ENCODE measurements at places on chromosomes 16 and 17. TPM values are rescaled to one million over a fixed set of nuclear protein-coding genes. Genes with fewer than 3 reads are reported as not detected.

PNMT gene
- total RNA-seq = 0.64 TPM

LRRC75A gene
- 0.41 TPM for total RNA-seq

LGALS9B gene
- total RNA-seq = not detected

KRT12 gene
- total RNA-seq = not detected

PDILT gene
- total RNA-seq = not detected

TP53TG3F gene
- total RNA-seq = not detected

STH gene
- not detected for total RNA-seq

SPNS3 gene
- total RNA-seq = 4.4 TPM

CHD9 gene
- 15.9 TPM for total RNA-seq

OTOA gene
- total RNA-seq = 0.12 TPM

STAC2 gene
- not detected for total RNA-seq

PRSS33 gene
- total RNA-seq = not detected

WFDC1 gene
- not detected for total RNA-seq

HNF1B gene
- 0.14 TPM for total RNA-seq

OR1F1 gene
- total RNA-seq = not detected

PYDC1 gene
- not detected for total RNA-seq

ARL5C gene
- 0.25 TPM for total RNA-seq

GINS2 gene
- 73.6 TPM for total RNA-seq

CLEC3A gene
- total RNA-seq = not detected

FBXL16 gene
- 2.8 TPM for total RNA-seq

KDM8 gene
- 10.8 TPM for total RNA-seq

SCGB1C2 gene
- not detected for total RNA-seq

PRAC1 gene
- not detected for total RNA-seq

STX1B gene
- total RNA-seq = 0.87 TPM

PSMC3IP gene
- 24.7 TPM for total RNA-seq

MFSD6L gene
- 0.62 TPM for total RNA-seq

MMP15 gene
- 0.76 TPM for total RNA-seq

KRT32 gene
- total RNA-seq = not detected

BRICD5 gene
- 10.3 TPM for total RNA-seq

SLC22A31 gene
- total RNA-seq = 1.6 TPM

SYCE1L gene
- 8.5 TPM for total RNA-seq

TP53TG3B gene
- not detected for total RNA-seq

FLYWCH2 gene
- 17.4 TPM for total RNA-seq

ARHGAP44 gene
- not detected for total RNA-seq

GRAPL gene
- total RNA-seq = 8.1 TPM

BORCS6 gene
- total RNA-seq = 7.2 TPM

DYNLL2 gene
- 25.5 TPM for total RNA-seq

CASKIN2 gene
- total RNA-seq = 3.5 TPM

GAST gene
- not detected for total RNA-seq

ERCC4 gene
- 12.0 TPM for total RNA-seq

HES7 gene
- total RNA-seq = 7.5 TPM

DOC2A gene
- total RNA-seq = 0.80 TPM

HOXB1 gene
- total RNA-seq = not detected

SRP68 gene
- total RNA-seq = 78.8 TPM

FCSK gene
- 16.6 TPM for total RNA-seq

SLC16A6 gene
- 2.4 TPM for total RNA-seq

PABPN1L gene
- total RNA-seq = not detected

ABCA8 gene
- not detected for total RNA-seq

KREMEN2 gene
- not detected for total RNA-seq

SSTR5 gene
- total RNA-seq = not detected

TBC1D3H gene
- not detected for total RNA-seq

AMZ2 gene
- 106 TPM for total RNA-seq

CPD gene
- total RNA-seq = 37.7 TPM

CDH3 gene
- 1.0 TPM for total RNA-seq

Measured in activated naive CD4-positive, alpha-beta T cell treated with anti-CD3 and anti-CD28 coated beads, Interleukin-2, amount 50 U/mL, for 72 hours (primary cell).